Stimulated activated CD4-positive, alpha-beta T cell treated with anti-CD3 and anti-CD28 coated beads, Interleukin-1b, Interleukin-23, amount 100 ng/mL, for 4 hours (primary cell): ENCODE measurements at places on chromosomes 5 and 9.
A peak's percentile ranks its signal among the peaks of the same experiment; 100 is the strongest.

DNA sequence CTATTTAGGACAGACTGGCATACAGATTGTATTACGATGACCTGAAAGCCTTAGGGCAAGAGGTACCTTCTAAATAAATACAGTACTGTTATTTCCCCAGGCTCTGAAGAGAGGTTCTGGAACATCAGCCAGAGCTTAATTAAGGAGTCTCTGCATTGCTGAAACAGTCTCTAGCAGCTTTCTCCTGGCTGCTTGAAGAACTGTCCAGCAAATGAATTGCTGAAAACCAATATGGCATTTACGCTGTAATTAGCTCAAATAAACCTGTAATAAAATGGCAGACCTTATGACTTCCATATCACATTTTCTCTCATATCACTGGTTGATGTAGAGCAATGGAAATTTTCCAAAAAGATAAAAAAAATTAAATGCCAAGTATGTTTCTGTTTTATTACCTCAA lies 636.3 kb downstream of the GABRG2 start:
- no peak for DNase-seq

DNA sequence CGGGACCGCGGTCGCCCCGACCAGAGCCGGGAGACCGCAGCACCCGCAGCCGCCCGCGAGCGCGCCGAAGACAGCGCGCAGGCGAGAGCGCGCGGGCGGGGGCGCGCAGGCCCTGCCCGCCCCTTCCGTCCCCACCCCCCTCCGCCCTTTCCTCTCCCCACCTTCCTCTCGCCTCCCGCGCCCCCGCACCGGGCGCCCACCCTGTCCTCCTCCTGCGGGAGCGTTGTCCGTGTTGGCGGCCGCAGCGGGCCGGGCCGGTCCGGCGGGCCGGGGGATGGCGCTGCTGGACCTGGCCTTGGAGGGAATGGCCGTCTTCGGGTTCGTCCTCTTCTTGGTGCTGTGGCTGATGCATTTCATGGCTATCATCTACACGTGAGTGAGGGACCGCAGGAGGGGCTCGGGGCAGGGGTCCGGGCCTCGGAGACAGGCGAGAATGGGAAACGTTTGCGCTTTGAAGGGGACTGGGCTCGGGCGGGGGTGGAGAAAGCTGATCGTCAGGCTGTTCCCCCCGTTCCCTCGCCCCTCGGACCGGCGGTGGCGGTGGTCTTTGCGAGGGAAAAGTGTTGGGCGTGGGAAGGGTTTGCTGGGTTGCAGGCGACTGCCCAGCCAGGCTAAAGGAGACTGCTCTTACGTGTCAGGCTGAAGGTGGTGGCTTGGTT lies 457 bp downstream of the UGCG start:
- peak; percentile 41 for DNase-seq

DNA sequence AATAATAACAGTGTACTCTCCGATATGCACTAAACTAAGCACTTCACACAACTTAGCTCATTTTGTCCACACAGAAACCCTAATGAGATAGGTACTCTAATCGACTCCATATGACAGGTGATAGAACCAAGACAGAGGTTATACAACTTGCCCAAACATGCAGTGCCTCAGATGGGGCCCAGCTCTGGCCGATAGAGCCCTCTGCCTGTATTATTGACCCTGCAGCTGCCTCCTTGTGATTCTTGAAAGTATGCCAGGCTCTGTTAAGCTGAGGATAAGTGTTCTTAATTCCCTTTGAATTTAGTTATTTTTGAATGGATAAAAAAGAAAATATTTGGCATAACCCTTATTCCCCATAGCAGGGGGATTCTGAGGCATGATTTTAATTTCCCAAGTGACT lies 78.5 kb downstream of the HMHB1 start:
- no peak for DNase-seq

GRCh38 chr5:171081319-171081718 lies 219.5 kb downstream of the RANBP17 start:
- DNase-seq = no peak

DNA sequence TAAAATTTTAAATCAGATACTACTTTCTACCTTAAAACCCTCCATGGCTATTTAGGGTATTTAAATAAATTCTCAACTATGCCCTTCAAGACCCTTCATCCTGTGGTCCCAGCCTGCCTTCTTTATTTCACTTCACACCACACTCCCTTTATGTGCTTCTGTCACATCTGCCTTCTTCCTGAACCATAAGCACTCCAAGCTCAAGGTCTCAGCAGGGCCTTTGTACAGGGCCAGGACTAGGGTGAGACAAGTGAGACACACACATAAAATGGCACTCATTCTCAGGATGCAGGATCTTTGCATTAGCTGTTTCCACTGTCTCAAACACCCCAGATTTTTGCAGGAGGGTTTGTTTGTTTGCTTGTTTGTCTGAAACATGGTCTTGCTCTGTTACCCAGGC lies 7.6 kb downstream of the ITK start:
- DNase-seq = no peak

- no peak for DNase-seq
Observed at GRCh38 chr5:22754155-22754554, 99.0 kb downstream of the CDH12 start.

- DNase-seq = no peak
Observed at GRCh38 chr9:99249619-99250018, 27.5 kb downstream of the SEC61B start.

DNA sequence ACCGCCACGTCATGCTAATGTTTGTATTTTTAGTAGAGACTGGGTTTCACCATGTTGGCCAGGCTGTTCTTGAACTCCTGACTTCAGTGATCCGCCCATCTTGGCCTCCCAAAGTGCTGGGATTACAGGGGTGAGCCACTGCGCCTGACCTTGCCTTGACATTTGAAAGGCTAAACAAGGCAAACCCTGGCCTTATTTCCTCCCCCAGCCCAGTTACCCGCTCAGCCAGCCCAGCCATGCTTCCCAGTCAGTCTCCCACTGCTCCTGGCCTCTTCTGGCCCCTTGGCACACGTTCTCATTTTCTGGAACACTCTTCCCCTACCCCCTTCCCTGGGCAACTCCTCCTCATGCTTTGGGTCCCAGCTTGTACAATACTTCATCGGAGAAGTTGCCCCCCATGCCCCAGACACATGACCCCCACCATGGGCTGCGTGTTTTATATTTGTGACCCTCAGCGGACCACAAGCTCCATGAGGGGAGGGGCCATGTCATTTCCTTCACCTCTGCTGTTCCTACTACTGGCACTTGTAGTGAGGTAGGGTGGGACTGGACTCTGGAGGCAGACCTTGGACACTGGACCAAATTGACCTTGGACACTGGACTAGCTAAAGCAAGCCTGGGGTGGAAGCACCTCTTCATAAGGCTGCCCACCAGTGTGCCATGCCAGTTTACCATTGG lies 94.4 kb upstream of the IER5L start:
- no peak for DNase-seq

GRCh38 chr5:118407958-118408357 lies 580.4 kb downstream of the DTWD2 start:
- DNase-seq = no peak

GRCh38 chr9:121700165-121700831 lies 48.9 kb downstream of the DAB2IP start:
- DNase-seq = no peak

- DNase-seq = peak; percentile 52
Observed at GRCh38 chr5:180868960-180869359, 7.9 kb upstream of the ZFP62 start.

- DNase-seq = no peak
Observed at GRCh38 chr5:128074953-128075352, 8.6 kb upstream of the SLC12A2 start.

GRCh38 chr9:101578378-101578777 lies 16.4 kb downstream of the PPP3R2 start:
- no peak for DNase-seq

- DNase-seq = peak; percentile 12
Observed at GRCh38 chr5:14144586-14145434, 1.7 kb downstream of the TRIO start.

- DNase-seq = no peak
Observed at GRCh38 chr5:147305147-147305546, 70.3 kb downstream of the STK32A start.

DNA sequence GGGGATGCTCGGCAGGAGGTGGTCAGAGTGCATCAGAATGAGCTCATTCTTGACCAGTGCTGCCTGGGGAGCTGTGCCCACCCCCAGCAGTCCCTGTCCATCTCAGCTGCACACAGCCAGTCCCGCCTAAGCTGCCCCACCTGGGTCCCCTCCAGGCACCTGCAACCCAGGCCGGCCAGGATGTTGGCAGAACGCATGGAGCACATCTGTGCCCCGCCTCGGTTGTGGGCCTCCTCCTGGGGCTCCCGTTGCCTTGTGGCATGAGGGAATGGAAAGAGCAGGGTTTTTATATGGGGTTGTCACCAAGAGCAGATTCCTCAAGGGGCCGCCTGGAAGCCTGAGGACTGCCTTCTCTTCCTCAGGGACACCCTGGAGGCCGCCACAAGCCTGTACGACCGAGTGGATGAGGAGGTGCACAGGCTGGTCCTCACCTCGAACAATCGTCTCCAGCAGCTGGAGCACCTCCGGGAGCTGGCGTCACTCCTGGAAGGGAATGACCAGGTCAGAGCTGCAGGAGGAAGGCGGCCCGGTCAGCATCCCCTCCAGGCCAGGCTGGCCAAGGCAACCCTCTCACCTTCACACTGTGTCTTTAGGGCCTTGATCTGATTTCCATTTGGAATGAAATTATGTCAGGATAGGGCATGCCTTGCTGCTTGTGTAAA lies 34.8 kb upstream of the LRRC14B start:
- no peak for DNase-seq

DNA sequence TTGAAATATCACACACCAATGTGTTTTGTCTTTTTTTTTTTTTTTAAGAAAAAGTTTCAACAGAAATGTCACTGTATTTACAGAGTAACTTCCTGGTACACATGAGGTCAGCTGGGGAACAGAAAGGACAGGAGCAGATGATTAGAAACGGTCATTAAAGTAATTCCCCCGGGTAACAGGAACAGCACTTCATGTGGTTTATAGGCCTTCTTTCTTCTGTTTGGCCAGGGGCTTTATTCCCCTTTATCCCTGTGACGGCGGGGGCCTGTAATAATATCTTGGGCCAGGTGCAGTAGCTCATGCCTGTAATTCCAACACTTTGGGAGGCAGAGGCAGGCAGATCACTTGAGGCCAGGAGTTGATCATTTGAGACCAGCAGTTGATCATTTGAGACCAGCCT lies 30.5 kb upstream of the MSH3 start:
- DNase-seq = no peak

- DNase-seq = no peak
Observed at GRCh38 chr5:139634028-139634325, 14.2 kb upstream of the CXXC5 start.

GRCh38 chr9:109351032-109351431 lies 30.2 kb upstream of the EPB41L4B start:
- DNase-seq = no peak

GRCh38 chr9:94824913-94825610 lies 98.6 kb downstream of the AOPEP start:
- DNase-seq = no peak

DNA sequence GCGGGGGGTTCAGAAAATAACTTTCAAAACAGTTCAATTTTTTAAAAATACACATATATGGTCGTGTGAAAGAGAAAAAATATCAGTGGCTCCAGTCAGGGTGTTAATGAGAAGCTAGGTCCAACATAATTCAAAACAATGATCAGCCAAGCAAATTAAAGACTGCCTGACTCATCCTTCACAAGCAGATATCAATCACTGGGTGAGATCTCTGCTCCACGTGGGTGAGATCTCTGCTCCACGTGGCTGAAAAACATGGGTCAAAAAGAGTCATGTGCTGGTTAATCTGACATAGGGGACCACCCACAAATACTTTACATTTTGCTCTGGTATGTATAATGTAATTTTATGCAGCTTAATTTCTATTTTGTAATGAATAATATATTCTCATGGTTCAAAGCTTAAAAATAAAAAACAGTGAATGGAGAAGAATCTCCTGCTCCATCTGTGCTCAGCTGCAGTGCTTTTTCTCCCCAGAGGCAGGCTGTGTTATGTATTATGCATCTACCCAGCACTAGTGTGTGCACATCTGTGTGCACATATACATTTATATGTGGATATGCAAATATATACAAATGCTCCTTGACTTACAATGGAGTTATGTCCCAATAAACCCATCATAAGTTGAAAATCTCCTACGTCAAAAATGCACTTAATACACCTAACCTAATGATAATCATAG lies 93.1 kb upstream of the S1PR3 start:
- no peak for DNase-seq

DNA sequence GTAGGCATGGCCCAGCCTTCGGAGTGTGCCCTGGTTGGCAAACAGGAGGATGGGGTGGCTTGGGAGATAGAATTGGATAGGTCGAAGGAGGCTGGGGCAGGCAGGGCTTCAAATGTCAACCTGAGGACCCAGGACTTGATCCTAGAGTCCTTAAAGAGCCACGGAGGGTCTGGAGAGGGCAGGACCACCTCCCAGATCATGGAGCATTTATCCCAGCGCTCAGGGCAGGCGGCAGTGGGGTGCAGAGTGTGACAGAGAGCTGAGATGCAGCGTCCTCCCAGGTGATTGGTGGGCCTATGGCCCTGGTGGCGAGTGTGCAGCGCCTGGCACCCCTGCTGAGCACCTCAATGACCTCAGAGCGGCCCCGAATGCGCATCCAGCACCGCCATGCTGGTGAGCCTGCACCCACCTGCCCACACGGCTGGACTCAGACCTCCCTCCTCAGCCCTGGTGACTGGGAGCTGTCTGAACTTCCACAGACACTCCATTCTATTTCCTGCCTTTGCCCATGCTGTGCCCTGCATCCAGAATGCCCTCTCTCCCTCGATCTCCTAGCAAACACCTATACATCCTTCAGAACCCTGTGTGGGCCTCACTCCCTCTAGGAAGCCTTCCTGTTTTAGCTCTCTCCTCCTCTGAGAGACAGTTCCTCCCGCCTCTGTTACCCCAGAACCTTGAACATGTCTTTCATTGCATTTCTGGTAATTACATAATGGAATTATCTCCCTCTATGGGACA lies 6.3 kb downstream of the ADGRD2 start:
- DNase-seq = no peak

DNA sequence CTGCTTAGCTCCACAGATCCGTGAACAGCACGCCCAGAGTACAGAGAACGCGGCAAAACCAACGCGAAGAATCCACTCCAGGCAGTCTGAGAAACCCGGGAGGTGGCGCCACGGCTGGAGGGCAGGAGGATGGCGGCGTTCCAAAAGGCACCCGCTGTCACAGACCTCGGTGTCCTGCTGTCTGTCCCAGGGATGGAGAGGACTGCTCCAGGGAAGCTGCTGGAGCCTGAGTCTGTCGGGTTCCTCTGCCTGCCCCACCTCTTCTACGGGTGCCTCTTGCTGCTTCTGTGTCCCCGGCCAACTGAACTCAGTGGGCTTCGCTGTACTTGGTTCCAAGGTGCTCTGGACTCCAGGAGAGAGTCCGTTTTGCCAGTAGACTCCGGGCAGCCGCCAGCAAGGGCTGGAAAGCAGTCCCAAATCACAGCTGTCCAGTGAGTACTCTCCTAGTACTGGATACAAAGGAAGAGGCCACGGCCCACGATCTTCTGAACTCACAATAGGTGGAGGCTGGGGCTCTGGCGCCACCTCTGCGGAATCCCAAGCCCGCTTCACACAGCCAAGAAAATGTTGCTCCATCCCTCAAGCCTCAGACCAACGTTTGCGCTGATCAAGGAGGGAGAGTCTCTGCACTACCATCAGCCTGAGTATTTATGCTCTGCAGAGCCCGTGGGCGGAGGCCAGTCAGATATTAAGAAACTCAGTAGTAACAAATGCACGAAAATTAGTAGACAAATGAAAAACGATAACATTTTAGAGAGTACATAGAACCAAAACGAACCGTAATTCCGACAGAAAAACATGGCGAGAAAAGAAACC lies 440 bp downstream of the ANXA2R start:
- DNase-seq = no peak
